Astrocyte of the cerebellum (primary cell): ENCODE measurements at places on chromosomes 16 and 17.

GRCh38 chr16:58999762-59000161 is 265.6 kb upstream of the GOT2 start:
- DNase-seq = no peak

DNA sequence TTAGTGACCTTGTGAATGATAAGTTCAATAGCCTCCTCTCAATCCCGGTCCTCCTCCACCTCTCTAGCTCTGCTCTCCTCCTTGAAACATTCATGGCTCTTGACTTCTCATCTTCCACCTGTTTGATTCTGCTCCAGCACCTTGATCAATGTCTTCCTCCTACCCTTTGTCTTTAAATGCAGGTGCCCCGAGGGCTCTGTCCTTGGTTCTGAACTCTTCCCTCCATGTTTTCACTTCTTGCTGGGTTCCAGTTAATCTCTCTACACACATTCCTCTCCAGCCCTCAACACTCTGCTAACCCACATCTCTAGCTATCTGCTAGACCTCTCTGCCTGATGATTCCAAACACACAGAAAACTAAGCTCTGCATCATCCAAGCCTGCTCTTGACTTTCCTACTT is 13.4 kb downstream of the CD300E start:
- DNase-seq = no peak

DNA sequence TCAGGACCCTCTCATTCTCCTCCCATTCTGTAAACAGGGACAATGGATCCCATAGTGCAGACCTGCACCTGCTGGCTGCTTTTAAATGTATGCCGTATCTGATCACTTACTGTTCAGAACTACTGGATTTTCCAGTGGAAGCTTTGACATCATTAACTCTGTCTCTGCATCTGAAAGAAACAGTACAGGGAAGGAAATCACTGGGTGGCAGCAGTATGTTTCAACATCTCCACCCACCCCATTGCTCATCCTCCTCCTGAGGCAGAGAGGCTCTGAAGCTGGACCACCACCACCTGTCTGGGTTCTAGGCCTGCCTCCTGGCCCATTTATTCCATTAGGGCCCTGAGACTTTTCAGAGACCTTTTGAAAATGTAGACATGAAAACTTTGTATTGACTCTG is 2.6 kb downstream of the CCL15 start:
- DNase-seq = no peak

DNA sequence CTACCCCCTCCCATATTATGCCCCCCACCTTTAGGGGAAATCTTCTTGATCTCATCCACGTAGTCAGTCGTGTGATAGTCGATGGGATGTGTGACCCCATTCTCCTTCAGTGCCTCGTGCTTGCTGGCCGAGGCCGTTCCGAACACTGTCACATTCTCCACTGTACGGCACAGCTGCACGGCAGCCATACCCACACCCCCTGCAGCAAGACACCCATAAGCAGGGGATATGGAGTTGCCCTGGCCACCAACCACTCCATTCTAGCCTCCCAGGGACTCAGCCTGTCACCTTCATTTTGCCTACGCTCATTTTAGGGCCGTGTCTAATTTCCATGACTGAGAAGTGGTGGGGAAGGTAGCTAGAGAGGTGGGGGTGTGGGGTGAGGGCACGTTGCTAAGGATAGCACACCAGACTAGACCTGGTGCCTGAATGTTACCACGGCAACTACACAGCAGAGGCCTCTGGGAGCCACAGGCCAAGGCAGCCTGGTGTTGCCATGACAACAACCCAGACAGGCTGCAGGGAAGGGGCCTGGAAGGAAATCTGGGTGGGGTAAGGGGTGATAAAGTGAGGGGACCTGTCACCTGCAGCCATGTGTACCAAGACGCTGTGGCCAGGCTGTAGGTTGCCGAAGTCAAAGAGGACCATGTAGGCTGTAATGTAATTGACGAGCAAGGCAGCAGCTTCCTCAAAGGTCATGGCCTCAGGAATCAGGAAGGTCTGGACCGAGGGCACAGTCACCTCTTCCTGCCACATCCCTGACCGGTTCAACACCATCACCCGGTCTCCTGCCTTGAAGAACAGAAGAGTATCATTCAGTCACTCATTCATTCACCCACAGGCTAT is 4.0 kb downstream of the VAT1 start:
- no peak for DNase-seq

GRCh38 chr16:78530283-78530682 is 430.8 kb downstream of the WWOX start:
- DNase-seq = no peak

DNA sequence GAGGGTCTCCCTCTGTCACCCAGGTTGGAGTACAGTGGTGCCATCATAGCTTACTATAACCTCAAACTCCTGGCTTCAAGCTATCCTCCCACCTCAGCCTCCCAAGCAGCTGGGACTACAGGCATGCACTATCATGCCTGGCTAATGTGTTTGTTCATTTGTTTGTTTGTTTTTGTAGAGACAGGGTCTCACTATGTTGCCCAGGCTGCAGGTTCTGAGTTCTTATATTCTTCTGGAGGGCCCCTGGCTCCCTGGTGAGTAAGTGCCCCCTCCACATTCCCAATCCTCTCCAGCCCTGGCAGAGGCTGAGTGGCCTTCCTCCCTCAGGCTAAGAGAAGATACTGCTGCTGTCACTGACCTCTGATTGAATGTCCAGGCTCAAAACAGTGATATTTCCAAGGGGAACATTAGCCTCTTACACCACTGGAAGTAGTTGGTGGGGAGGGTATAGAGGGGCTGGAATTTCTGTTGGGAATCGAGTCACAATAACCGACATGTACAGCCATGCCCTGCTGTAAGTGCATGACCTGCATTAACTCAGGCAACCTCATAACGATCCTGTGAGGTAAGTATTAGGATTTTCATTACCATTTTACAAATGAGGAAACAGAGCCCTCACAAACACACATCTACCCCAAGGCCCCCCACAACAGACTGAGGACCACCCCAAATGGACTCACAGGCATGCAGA is 2.7 kb upstream of the ETV4 start:
- DNase-seq = no peak

DNA sequence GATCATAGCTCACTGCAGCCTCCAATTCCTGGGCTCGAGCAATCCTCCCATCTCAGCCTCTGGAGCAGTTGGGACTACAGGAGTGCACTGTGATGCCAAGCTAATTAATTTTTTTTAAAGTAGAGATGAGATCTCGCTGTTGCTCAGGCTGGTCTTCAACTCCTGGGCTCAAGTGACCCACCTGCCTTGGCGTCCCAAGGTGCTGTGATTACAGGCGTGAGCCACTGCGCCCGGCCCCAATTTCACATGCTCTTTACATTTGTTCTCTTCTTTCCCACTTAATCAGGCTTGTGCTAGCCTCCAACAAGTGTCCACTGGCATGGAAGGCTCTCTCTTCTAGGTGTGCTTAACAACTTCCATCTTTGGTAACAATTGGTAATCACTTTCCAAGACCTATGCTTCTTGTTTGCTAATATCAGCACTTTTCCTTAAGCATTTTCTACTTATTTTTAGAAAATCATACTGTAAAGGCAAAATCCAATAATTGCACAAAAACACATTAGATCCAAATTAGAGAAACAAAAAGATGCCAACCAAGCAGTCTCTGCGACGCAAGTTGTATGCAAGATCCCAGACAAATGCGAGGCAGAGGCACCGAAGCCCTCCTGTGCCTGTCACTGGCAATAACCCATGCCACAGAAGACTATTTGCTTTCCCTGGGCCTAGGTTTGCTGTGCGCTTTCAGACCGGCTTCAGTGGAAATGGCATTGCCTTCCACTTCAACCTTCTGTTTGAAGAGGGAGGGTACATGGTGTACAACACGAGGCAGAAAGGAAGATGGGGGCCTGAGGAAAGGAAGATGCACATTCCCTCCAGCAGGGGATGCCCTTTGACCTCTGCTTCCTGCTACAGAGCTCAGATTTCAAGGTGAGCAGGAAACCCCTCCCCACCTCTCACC is 52.6 kb downstream of the NOS2 start:
- no peak for DNase-seq

GRCh38 chr17:4295686-4296085 is 31.9 kb upstream of the ANKFY1 start:
- no peak for DNase-seq

DNA sequence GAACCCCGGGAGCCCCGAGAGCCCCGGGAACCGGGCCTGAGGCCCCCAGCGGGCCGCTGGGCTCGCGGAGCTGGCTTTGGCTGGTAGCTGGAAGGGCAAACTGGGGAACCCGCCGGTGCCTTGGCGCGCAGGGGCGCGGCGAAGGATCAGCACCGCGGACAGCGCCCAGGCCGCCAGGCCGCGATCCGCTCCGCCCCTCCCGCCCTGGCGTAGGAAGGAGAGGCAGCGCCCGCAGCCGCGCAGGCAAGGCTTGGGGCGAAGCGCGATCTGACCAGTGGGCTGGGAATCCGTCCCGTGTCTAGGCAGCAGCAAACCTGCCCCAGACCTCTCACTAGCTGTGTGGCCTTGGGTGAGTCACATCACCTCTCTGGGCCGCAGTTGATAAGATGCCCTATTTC is 331 bp upstream of the CCDC92B start:
- peak; percentile 19 for DNase-seq

DNA sequence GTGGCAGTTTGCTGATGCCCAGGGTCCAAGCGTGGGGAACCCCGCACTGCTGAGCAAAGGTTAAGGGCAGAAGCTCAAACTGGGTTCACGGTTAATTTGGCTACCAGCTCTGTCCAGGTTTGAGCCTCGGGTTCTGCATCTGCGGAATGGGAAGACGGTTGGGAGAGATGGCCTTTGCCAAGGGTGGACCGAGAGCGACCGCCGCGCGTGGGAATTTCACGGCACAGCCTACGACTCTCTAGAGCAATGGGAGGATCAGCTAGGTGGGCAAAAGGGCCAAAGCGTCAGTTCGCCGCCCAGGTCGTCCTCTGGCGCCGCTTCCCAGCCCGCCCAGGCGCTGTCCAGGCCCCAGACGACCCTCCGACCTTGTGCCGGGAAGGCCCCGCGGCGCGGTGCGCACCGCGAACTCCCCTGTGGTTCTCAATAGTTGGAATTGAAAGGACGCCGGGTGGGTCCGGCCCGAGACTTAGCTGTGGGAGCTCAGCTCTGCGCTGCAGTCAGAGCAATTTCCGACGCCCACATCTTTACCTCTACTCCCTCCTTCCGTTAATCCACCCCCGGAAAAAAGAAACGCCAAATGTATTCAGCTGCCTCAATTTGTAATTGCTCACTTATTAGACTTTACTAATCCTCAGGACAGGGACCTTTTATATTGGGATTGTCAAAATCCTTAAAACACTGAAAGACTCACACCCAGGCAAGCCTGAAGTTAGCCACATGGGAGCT is 2.5 kb upstream of the HS3ST3B1 start:
- DNase-seq = no peak

DNA sequence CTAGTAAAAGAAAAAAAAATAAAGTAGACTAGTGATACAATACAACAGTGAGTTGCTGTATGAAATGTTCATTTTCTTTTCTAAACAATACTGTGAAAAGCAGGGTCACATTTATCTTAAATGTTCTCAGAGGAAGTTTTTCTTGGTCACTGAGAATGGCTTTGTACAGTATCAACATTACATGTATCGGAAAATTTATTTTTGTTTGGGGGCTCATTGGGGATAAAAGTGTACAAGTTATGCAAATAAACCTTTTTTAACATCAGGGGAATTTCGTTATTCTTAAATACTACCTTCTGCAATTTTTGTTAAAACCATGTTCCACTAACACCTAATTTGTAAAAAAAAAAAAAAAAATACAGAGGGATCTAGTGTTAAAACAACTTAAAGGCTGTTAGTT is 8.7 kb upstream of the ZNF594 start:
- no peak for DNase-seq

GRCh38 chr16:53064081-53064578 is 9.3 kb downstream of the CHD9 start:
- no peak for DNase-seq

DNA sequence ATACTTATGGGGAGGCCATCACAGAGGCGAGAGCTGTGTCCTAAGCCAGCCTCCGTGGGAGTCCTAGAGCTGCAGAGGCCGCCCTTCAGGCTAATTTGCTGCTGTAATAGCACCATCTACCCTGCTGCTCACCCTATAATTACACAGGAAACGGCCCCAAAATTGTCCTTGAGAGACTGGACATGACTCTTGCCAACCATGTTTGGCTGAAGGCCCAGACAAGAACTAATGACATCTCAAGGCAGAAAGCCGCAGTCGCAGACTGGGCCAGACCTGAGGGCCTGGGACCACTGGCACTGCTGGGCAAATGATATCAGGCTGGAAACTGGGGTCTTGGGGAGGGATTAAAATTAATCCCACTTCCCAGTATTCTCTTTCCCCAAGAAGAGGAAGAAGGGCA is 24.1 kb downstream of the PSMD7 start:
- DNase-seq = no peak

- no peak for DNase-seq
Measured at GRCh38 chr16:88372522-88372921, 10.2 kb upstream of the ZNF469 start.

- no peak for DNase-seq
Measured at GRCh38 chr17:42337442-42337841, 49.1 kb downstream of the STAT5A start.

DNA sequence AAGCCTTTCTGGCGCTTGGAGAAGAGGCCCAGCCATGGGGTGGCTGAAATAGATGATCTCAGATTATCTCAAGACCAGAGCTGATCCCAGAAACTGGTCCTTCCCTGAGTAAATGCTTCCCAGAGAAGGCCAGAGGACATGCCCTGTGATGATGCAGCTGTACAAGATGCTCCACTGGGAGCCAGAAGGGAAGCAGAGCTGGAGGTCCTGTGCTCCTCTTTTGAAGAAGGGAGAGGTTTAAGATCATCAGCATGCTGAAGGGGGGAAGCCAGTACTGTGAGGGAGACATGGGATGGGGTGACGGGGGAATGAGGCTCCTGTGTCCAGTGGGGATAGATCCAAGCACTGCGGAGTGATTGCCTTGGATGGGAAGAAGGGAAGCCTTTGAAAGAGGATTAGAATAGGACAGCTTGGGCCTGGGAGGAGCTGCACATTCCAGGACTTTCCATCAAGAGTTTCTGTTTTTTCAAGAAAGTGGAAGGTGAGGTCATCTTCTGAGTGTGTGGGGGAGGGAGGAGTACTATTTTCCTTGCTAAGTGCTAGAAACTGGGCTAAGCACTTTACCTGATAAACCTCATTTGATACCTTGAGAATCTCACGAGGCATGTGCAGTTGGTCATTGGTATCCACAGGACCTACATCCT is 16.4 kb upstream of the ALOX15B start:
- no peak for DNase-seq

GRCh38 chr16:84513123-84513522 is 8.7 kb upstream of the MEAK7 start:
- peak; percentile 57 for DNase-seq

DNA sequence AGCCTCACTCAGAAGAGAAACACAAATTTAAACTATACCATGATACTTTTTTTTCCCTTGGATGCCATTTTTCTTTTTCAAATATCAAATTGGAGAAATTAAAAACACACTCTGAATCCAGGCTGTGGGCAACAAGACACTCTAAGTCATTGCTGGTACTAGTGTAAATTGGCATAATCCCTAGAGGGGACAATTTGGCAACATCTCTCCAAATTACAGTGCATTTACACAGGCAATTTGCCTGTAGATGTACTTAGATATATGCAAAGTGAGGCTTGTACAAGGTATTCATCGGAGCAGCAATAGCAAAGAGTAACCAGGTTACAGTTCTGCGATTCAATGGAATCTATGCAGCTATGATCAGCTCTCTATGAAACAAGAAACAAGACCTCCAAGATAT is 6.7 kb upstream of the GUCY2D start:
- no peak for DNase-seq

GRCh38 chr17:2190014-2190413 is 113.6 kb downstream of the SMG6 start:
- DNase-seq = no peak

GRCh38 chr17:41437254-41437653 is 3.5 kb downstream of the KRT38 start:
- DNase-seq = no peak

GRCh38 chr16:53864819-53865493 is 161.0 kb downstream of the FTO start:
- DNase-seq = no peak
